Neural crest cell (in vitro differentiated cells): ENCODE measurements at places on chromosomes 7 and 10. TPM values are rescaled to one million over a fixed set of nuclear protein-coding genes. Genes with fewer than 3 reads are reported as not detected.
A peak's percentile ranks its signal among the peaks of the same experiment; 100 is the strongest.

- no peak overlapping the region for H3K27ac ChIP-seq
- H3K36me3 ChIP-seq = no peaks in the 10 kb centered on the region
- H3K4me1 ChIP-seq = no peaks in the 10 kb centered on the region
- no peak for DNase-seq
- H3K4me3 ChIP-seq = no peak overlapping the region
Measured at GRCh38 chr10:22779331-22780019, 65.1 kb upstream of the PIP4K2A start.

DNA sequence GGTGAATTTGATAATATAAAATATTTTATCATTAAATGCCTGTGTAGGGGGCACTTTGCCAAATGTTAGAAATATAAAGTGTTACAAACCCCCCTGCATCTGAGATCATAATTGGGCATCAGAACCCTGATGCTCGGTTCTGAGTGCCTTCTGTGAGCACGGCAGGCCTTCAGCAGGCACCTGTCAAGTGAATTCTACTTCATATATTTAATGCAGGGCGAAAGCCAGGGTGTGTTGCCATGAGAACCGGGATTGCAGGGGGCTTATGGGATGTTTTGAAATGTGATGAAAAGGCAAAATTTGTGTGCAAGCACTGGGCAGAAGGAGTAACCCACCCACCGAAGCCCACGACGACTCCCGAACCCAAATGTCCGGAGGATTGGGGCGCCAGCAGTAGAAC, 57.2 kb downstream of the MRC1 start:
- H3K4me1 ChIP-seq = no peaks in the 10 kb centered on the region
- DNase-seq = no peak

DNA sequence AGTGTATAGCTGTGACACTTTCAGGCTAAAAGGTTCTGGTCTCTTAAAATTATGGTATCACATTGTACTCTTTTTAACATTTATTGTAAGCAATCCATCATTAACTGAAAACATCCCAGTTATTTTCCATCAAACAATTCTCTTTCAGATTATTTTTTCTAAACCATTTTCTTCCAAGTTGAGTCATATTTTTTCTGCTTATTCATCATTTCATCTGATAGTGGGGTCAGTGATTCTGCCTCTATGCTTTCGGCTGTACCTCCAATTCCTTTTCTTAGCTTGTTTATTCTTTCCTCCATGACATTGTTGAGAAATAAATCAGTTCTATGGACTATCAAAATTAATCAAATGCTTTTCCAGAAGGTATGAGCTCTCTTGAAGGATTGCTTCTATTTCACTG, 609 bp upstream of the PNLIP start:
- no peaks in the 10 kb centered on the region for H3K27me3 ChIP-seq
- peak overlapping the region; percentile 13 for H3K27ac ChIP-seq
- no peak overlapping the region for H3K4me3 ChIP-seq
- H3K4me1 ChIP-seq = peaks cover 6% of the 10 kb centered on the region

DNA sequence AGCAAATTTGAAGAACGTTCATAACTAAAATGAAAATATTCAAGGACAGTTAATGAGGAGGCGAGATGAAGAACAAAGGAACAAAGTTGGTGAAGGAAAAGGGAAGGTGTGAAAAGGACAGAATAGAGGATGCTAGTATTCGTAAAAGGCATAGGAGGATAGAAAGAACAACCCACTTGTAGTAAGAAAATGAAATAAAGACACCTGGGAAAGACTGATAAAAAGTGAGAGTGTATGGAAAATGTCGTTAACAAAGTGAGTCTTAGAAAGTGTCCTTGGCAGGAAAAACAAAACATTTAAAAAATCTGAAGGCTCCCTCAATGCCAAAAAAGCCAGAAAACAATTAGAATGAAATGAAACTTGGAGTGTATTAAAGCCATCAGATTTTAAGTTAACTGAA, 29.6 kb upstream of the ZC3HAV1 start:
- H3K36me3 ChIP-seq = peaks cover 8% of the 10 kb centered on the region
- H3K27ac ChIP-seq = no peak overlapping the region
- no peak overlapping the region for H3K4me3 ChIP-seq
- no peak for DNase-seq
- peaks cover 7% of the 10 kb centered on the region for H3K4me1 ChIP-seq

- no peak overlapping the region for H3K27ac ChIP-seq
- peaks cover 8% of the 10 kb centered on the region for H3K27me3 ChIP-seq
- DNase-seq = no peak
- no peak overlapping the region for H3K4me3 ChIP-seq
Measured at GRCh38 chr10:30366829-30367228, 17.8 kb upstream of the MTPAP start.

- no peak overlapping the region for H3K4me3 ChIP-seq
- H3K36me3 ChIP-seq = no peaks in the 10 kb centered on the region
- no peak overlapping the region for H3K27ac ChIP-seq
- H3K27me3 ChIP-seq = peaks cover 10% of the 10 kb centered on the region
Measured at GRCh38 chr10:102211615-102212299, 14.3 kb upstream of the ELOVL3 start.

GRCh38 chr10:78754269-78755062, 314.3 kb upstream of the ZMIZ1 start:
- no peak overlapping the region for H3K4me3 ChIP-seq
- H3K27me3 ChIP-seq = no peaks in the 10 kb centered on the region
- H3K4me1 ChIP-seq = peaks cover 52% of the 10 kb centered on the region
- no peak for DNase-seq

- H3K4me1 ChIP-seq = no peaks in the 10 kb centered on the region
- DNase-seq = no peak
- no peak overlapping the region for H3K27ac ChIP-seq
- no peak overlapping the region for H3K4me3 ChIP-seq
- H3K27me3 ChIP-seq = no peaks in the 10 kb centered on the region
Measured at GRCh38 chr7:100811480-100811879, 15.8 kb downstream of the EPHB4 start.

DNA sequence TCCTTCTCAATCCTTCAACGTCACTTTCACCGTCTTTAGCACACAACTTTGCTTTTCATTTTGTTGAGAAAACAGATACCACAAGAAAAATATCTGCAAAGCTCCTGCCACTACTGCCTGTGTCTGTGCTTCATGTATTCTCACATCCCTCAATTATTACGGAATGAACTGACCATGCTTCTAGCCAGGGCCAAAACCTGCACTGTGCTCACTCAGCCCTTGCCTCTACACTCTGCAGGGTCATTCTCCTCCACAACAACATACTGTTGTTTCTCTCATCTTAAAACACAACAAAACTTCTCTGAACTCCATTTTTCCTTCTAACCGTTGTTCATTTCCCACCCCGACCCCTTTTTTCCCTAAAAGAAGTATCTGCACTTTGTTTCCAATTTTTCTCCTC, 29.5 kb downstream of the BMPR1A start:
- no peak overlapping the region for H3K27ac ChIP-seq
- no peaks in the 10 kb centered on the region for H3K27me3 ChIP-seq
- peaks cover 7% of the 10 kb centered on the region for H3K4me1 ChIP-seq
- DNase-seq = no peak
- H3K36me3 ChIP-seq = peaks cover 24% of the 10 kb centered on the region

DNA sequence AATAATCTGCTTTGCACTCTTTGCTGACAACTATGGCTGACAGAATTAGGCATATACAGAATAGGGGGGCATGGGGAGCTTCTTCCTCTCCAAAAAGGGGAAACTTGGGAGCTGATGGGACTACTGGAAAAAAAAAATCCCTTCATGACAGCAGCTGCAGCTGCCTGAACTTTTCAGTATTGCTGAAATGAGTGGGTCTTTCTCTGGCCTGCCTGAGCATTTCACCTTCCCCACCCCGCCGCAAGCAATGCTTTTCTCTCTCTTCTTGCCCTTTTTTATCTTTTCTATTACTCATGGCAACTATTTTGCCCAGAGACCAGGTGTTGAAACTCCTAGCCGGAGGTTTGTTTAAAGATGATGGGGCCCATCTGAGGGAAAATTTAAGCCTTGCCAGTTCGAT, 244.9 kb downstream of the SEMA3D start:
- no peaks in the 10 kb centered on the region for H3K36me3 ChIP-seq
- H3K4me1 ChIP-seq = no peaks in the 10 kb centered on the region

DNA sequence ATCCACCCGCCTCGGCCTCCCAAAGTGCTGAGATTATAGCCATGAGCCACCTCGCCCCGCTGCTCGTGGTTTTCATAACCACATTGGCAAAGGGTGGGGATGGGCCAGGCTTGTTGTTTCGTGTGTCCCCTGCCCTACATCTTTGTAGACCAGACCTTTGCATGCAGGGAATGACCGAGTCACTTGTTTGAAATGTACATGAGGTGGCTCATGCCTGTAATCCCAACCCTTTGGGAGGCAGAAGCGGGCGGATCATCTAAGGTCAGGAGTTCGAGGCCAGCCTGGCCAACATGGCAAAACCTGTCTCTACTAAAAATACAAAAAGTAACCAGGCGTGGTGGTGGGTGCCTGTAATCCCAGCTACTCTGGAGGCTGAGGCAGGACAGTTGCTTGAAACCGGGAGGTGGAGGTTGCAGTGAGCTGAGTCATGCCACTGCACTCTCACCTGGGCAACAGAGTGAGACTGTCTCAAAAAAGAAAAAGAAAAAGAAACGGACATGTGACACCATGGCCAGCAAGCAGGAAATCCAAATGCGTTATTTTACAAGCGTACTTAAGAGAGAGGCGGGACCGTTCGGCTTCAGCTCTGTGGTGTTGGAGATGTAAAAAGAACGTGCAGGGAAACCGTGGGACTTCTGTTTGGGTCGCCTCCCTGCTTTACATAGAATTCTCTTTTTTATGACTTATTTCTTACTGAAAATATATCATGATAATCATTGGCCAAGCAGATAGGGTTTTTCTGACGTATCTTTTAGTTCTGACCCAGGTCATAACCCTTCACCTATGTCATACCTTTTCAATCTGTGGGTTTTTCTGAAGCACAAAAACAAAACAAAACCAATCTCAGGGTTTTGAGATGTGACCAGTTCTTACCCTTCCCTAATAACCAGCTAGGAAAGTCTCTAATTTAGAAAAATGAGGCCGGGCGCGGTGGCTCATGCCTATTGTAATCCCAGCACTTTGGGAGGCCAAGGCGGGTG, 45.1 kb downstream of the WIPI2 start:
- DNase-seq = no peak
- peaks cover under 1% of the 10 kb centered on the region for H3K27me3 ChIP-seq
- no peak overlapping the region for H3K4me3 ChIP-seq
- H3K4me1 ChIP-seq = peaks cover 17% of the 10 kb centered on the region
- no peak overlapping the region for H3K27ac ChIP-seq
- H3K36me3 ChIP-seq = no peaks in the 10 kb centered on the region

The CNTNAP2 gene
- total RNA-seq = 9.3 and 12.9 TPM in 2 replicates

The ZDHHC6 gene
- total RNA-seq = 45.0 and 45.5 TPM in 2 replicates
